ENCODE measurements at places on chromosomes 1 and 21.

GRCh38 chr1:216778737-216779136 lies 55.5 kb upstream of the ESRRG start:
- no peaks in the 10 kb centered on the region for H3K4me1 ChIP-seq
- DNase-seq, result no peak
- no peak overlapping the region for H3K4me3 ChIP-seq
- no peak overlapping the region for H3K27ac ChIP-seq

- H3K4me1 ChIP-seq, result peaks cover 2% of the 10 kb centered on the region
- DNase-seq, result no peak
- H3K27ac ChIP-seq, result no peak overlapping the region
- H3K27me3 ChIP-seq, result peaks cover 37% of the 10 kb centered on the region
- no peak overlapping the region for H3K4me3 ChIP-seq
Observed at GRCh38 chr1:24138476-24139221, 4.3 kb downstream of the IL22RA1 start.

DNA sequence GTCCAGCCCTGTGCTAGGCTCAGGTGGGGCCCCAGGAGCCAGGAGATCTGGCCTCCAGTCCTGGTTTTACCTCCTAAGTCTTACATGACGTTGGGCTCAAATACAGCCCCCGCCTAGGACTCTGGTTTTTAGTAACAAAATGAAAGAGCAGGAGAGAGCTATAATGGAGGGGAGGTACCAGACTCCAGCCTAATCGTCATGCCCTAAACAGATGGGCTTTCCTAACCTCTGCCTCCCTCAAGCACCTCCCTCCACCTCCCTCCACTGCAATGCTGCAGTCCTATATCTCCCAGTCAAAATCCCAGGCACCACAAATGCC lies 28.6 kb downstream of the TTC39A start:
- DNase-seq, result no peak
- H3K36me3 ChIP-seq, result no peaks in the 10 kb centered on the region
- H3K27ac ChIP-seq, result no peak overlapping the region

- no peak for DNase-seq
- peaks cover 18% of the 10 kb centered on the region for H3K36me3 ChIP-seq
- no peaks in the 10 kb centered on the region for H3K27me3 ChIP-seq
- no peak overlapping the region for H3K27ac ChIP-seq
- no peak overlapping the region for H3K4me3 ChIP-seq
Observed at GRCh38 chr1:226378071-226378470, 29.8 kb downstream of the PARP1 start.

DNA sequence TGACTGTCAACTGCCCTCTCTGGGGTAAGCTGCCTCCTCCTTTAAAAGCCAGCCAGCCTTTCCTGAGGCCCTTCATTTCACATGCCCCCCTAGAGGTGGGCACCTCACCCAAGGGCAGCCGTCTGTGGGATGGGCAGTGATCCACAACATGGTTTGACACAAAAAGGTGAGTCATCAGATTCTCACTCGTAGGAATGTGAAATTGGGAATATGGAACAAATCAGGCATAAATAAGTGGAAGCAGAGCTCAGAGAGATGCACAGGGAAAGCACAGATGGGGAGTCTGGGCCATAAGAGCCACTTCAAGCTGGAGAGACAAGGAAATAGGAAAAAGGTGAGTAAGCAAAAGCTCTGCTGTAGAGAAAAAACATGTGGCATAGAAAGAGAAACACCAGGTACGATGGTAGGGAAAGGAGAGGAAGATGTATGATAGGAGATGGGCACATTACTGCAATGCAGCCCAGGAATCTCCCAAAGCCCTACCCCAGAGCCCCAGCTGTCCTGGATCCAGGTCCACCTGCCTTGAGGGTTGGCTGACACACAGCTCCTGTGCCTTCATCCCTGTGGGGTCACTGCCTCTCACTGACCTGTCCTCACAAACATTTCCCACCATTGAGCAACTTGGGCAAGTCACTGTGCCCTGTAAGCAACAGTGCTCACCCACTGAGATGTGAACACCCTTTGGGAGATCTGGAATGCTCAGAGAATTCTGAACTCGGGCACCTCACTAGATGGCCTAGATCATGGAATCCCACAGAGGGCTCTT lies 86.6 kb downstream of the ASTN1 start:
- no peaks in the 10 kb centered on the region for H3K27me3 ChIP-seq
- no peak overlapping the region for H3K27ac ChIP-seq
- no peaks in the 10 kb centered on the region for H3K4me1 ChIP-seq
- H3K4me3 ChIP-seq, result no peak overlapping the region

DNA sequence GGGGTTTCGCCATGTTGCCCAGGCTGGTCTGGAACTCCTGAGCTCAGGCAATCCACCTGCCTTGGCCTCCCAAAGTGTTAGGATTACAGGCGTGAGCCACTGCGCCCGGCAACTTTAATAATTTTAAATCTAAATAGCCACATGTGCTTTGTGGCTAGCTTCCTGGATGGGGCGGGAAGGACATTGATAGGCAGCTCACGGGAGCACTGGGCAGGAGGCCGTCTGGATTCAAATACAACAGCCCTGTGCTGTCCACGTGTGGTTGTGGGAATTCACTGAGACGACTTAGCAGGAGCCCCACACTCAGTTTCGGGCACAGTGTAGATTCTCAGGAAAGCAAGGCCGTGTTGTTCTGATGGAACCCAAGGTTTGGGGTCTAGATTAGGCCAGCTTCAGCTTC lies 177.1 kb downstream of the ETS2 start:
- peaks cover 7% of the 10 kb centered on the region for H3K36me3 ChIP-seq
- peaks cover 70% of the 10 kb centered on the region for H3K27me3 ChIP-seq

DNA sequence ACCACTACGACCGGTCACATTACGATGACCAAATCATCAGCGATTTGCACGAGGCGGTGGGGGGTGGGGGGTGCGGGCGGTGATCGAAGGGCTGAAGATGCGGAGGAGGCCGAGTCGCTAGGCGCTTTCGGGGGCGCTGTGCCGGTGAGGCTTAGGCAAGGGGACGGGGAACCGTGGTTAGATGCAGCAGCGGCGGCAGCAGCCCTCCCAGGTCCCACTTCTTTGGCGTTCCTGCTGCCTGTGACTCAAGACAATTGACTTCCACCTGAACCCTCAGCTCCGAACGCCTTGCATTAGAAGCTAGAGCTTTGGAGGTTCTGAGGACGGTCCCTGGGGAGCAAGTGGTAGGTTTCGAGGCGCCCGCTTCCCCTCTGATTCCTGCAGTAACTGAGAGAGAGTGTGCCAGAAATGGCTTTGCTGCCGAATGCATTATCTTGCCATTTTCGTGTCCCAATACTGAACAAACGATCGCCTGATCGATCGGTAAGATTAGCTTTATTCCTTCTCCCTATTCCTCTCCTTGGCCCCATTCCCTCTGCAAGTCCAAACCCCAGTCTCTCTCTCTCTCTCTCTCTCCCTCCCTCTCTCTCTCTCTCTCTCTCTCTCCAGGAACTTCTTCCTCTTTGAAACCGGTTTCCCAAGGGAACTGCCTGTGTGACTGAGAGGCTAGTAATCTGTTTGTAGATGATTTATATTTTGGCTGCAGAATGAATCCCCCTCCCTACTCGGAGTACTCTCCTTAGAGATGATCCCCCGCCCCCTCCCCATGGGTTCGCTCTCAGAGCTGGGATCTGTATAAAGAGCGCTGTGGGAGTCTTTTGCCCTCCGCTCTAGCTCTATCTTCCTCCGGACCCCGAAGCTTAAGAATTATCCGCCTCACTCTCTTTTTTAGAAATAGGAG lies 735 bp upstream of the BRINP3 start:
- peak overlapping the region; percentile 21 for H3K4me3 ChIP-seq
- no peak for DNase-seq
- H3K4me1 ChIP-seq, result peaks cover 2% of the 10 kb centered on the region
- no peaks in the 10 kb centered on the region for H3K36me3 ChIP-seq
- no peak overlapping the region for H3K27ac ChIP-seq
- peaks cover 16% of the 10 kb centered on the region for H3K27me3 ChIP-seq

- H3K4me3 ChIP-seq, result no peak overlapping the region
- no peak overlapping the region for H3K27ac ChIP-seq
- peaks cover 9% of the 10 kb centered on the region for H3K4me1 ChIP-seq
- H3K36me3 ChIP-seq, result peaks cover 2% of the 10 kb centered on the region
- no peak for DNase-seq
Observed at GRCh38 chr1:61265665-61266064, 183.3 kb downstream of the NFIA start.

- peaks cover 6% of the 10 kb centered on the region for H3K36me3 ChIP-seq
- H3K4me1 ChIP-seq, result peaks cover 34% of the 10 kb centered on the region
- DNase-seq, result no peak
- no peaks in the 10 kb centered on the region for H3K27me3 ChIP-seq
Observed at GRCh38 chr1:227770812-227771211, 35.6 kb downstream of the SNAP47 start.

- peaks cover 10% of the 10 kb centered on the region for H3K4me1 ChIP-seq
- H3K27me3 ChIP-seq, result peaks cover 18% of the 10 kb centered on the region
- peaks cover 6% of the 10 kb centered on the region for H3K36me3 ChIP-seq
- no peak for DNase-seq
Observed at GRCh38 chr1:8097077-8097799, 71.1 kb upstream of the ERRFI1 start.

GRCh38 chr21:15309721-15310120 lies 244.9 kb upstream of the NRIP1 start:
- H3K27me3 ChIP-seq, result peaks cover 4% of the 10 kb centered on the region
- peaks cover 2% of the 10 kb centered on the region for H3K36me3 ChIP-seq
- no peak for DNase-seq
- no peak overlapping the region for H3K27ac ChIP-seq
- no peak overlapping the region for H3K4me3 ChIP-seq

DNA sequence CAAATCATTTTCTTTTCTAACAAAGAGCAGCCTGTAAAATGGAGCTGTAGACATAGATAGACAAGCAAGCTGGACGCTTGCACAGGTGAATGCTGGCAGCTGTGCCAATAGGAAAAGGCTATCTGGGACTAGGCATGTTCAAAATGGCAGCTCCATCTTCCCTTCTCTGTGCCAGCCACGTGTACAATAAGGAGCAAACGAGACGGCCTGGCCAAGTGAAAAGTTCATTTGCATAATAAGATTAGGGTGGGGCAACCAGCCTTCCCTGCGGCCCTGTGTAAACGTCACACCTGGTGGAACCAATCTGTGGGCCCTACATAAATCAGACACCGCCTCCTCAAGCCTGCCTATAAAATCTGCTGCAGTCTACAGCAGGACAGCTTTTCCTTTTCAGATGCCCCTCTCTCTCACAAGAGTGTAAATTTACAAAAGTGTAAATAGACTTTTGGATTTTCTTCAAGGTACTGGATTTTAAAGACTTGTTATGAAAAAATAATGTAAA lies 16.6 kb upstream of the EDEM3 start:
- no peaks in the 10 kb centered on the region for H3K27me3 ChIP-seq
- DNase-seq, result no peak
- H3K4me3 ChIP-seq, result no peak overlapping the region
- no peaks in the 10 kb centered on the region for H3K36me3 ChIP-seq
- H3K4me1 ChIP-seq, result no peaks in the 10 kb centered on the region
- no peak overlapping the region for H3K27ac ChIP-seq

DNA sequence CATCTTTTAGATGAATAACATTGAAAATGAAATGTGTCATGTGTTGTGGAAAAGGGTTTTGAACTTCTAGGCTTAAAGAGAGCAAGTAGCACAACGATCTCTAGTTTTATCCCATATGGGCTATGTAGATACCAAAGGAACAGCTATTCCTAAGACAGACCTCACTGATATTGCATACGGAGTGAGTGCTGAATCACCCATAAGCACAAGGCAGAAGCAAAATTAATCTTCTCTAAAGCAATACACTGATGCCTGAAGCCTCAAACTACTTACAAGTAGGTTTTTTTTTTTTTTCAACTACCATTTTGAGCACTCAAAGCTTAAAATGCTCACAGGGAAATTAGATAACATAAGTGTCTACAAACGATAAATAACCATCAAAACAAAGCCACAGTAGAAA lies 5.0 kb upstream of the KMO start:
- no peak overlapping the region for H3K4me3 ChIP-seq
- peaks cover 36% of the 10 kb centered on the region for H3K27me3 ChIP-seq
- H3K27ac ChIP-seq, result no peak overlapping the region
- H3K36me3 ChIP-seq, result peaks cover 14% of the 10 kb centered on the region
- DNase-seq, result no peak

- H3K27ac ChIP-seq, result no peak overlapping the region
- H3K4me3 ChIP-seq, result peak overlapping the region; percentile 82
- H3K27me3 ChIP-seq, result peaks cover 19% of the 10 kb centered on the region
- no peak for DNase-seq
- H3K36me3 ChIP-seq, result peaks cover 2% of the 10 kb centered on the region
Observed at GRCh38 chr1:941588-942383, 17.3 kb downstream of the NOC2L start.

- H3K27ac ChIP-seq, result no peak overlapping the region
- H3K4me1 ChIP-seq, result peaks cover 9% of the 10 kb centered on the region
- H3K4me3 ChIP-seq, result no peak overlapping the region
- no peaks in the 10 kb centered on the region for H3K36me3 ChIP-seq
- DNase-seq, result no peak
Observed at GRCh38 chr1:89771991-89772560, 48.8 kb upstream of the LRRC8D start.

DNA sequence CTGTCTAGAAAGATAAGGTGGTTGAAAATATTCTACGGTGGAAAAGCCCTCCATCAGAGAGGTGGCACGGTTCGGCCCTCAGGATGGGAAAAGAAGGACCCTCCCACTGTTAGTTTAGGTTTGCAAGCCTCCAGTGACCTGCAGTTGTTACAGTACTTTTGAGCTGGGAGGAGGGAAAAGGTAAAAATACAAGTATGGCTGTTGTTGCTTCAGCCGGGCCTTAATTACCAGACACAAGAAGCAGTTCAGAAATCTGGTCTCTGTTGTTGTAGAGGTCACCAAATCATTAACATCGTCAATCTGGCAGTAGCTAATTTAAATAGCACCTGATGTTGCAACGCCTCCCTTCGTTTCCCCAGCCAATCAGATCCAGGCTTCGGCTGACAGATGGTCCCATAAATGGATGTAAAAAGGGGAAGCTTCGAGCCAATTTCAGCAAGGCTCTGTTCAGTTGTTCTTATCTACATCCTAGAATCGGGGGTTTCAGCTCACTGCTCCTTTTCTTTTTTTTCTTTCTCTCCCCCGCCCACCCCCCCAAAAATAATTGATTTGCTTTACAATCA lies at the start of gene ELAVL4:
TSS of gene ELAVL4 (plus strand) at position 424 of the 563 bp plus-strand sequence. CDS start 270 bp downstream, outside the sequence.
- no peak within 1 kb of the TSS for H3K27ac ChIP-seq
- H3K36me3 ChIP-seq, result peaks cover 4% of the 10 kb centered on the region
- H3K4me1 ChIP-seq, result peaks cover 13% of the 10 kb centered on the region
- peaks cover 79% of the 10 kb centered on the region for H3K27me3 ChIP-seq

DNA sequence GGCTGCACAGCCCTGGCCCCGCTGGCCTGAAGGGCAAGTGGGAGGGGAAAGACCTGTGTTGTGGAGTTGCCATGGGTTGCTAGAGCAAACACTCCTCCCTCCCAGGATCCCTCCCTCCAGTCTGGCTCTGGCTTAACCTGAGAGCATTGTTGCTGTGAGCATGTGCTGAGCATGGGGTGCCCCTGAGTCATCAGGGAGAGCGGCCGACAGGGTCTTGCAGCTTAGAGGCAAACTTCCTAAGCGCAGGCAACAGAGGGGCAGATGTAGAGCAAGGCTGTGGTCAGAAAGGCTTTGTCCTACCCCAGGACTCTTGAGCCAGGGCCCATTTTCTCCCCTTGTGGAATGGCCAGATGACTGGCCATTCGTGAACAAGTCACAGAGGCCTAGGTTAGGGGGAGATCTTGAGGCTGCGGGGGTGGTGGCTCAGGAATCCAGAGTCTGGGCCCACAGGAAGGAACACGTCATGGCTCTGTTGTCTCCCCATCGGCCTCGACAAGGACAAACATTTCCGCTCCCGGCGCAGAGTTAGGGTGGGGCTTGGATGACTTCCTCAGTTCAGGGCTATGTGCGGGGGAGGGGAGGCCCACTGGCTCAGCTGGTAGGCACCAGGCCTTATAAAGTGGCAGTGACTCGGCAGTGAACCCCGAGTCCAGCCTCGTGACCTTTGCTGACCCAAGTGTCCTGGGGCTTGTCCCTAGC lies 362 bp upstream of the DYNLT4 start:
- H3K4me1 ChIP-seq, result peaks cover 80% of the 10 kb centered on the region
- H3K27ac ChIP-seq, result peak overlapping the region; percentile 100

All from T-helper 17 cell (primary cell).